ENCODE measurements at places on chromosomes 5 and 9.
A peak's percentile ranks its signal among the peaks of the same experiment; 100 is the strongest.

GRCh38 chr9:116907989-116908388 lies 220.9 kb downstream of the TRIM32 start:
- no peak for DNase-seq

GRCh38 chr5:97164846-97165245 lies 18.2 kb downstream of the RIOK2 start:
- no peak for DNase-seq

GRCh38 chr9:128216781-128217553 lies 13.8 kb downstream of the DNM1 start:
- DNase-seq, result no peak

GRCh38 chr5:35038891-35039290 lies 8.9 kb downstream of the AGXT2 start:
- DNase-seq, result no peak

DNA sequence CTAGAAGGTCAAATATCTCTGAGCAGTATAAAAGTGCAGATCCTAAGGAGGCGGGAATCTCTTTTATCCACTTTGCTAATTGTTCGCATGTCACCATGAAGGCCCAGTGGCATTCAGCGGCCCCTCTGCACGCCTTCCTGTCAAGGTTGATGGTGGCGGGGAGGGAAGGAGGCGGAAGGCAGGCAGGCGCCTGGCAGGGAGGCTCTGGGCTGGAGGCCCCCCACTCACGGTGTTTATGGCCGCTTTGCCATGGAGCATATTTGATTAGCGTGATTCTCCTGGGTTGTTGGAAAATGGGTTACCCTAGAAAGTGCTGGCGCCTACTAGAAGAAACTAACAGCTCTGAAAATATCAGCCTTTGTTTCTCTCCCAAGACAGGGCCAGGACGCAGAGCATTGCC lies 209.6 kb downstream of the FSTL4 start:
- DNase-seq, result no peak

GRCh38 chr9:137705443-137705863 lies 86.6 kb downstream of the EHMT1 start:
- peak; percentile 33 for DNase-seq

DNA sequence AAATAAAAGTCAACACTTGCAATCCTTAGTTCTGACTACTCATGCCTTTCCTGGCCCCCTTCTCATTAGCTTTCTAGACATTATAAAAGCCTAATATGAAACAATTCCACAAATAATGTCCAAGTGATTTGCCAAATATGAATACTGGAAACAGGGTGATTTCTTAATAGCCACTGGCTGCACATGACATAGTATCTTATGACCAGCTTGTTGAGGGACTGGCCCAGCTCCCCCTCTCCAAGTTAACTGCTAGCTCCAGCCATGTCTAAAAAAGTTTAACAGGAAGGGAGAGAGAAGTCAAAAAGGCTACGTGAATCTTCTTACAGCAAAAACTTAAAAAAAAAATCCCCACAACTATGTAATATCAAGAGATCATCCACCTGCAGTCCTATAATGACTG lies 1.5 kb downstream of the CERT1 start:
- no peak for DNase-seq

DNA sequence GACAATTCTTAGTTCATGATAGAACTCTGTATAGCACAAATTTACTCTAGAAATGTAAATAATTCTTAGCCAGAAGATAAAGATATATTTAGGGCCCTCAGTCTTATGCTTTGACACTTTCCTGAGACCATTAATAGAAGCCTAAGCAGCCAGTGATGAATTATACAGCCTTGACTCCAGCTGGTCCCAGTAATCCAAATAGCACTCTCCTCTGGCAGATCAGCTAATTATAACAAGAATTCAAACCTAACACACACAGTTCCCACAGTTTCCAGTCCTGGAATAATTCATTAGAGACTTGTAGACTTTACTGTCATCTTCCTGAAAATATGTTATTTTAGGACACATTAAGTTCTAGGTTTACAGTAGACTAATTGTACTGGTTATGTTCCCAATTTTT lies 50.4 kb downstream of the SHOC1 start:
- DNase-seq, result no peak

GRCh38 chr9:115794921-115795475 lies 358.6 kb upstream of the PAPPA start:
- no peak for DNase-seq

DNA sequence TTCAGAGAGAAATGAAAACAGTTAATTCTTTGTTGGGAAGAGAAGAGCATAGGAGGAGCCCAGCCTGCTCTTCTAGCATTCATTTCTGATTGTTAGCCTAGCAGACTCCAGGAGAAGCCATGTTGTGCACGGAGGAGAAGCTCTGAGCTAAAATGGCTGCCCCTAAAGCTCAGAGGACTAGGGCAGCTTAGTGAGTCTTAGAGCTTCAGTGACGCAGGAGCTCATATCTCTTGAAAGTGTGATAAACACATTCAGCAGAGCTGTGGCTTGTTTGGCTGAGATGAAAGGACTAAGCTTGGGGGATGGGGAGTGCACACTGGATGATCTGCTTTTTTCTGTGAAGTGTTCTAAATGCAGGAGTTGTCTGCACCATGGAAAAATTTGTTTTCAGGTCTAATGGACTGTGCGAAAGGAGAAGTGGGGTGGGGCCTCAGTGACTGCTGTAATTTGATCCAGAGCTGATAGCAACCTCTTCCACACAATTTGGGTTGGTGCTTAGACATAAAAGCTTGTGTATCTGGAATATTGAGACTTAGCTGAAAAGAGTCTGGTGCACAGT lies 58.5 kb downstream of the ZNF462 start:
- no peak for DNase-seq

DNA sequence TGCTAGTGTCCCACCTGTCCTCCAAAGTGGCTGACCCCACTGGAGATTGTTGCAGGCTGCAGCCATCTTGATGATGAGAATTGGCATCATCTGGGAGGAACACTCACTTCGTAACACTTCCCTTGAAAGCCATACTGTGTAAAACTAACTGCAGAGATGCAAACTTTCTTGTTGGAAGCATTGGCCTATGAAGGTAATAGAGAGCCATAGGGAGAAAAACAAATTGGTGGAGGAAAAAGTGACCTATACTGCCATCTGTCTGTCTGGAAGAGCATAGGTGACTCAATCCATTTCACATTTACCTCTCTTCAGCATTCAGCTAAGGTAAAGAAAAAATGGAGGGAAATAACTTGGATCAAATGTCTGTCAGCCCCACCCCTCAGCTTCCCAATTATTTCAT lies 473.4 kb downstream of the NTRK2 start:
- DNase-seq, result peak; percentile 1

DNA sequence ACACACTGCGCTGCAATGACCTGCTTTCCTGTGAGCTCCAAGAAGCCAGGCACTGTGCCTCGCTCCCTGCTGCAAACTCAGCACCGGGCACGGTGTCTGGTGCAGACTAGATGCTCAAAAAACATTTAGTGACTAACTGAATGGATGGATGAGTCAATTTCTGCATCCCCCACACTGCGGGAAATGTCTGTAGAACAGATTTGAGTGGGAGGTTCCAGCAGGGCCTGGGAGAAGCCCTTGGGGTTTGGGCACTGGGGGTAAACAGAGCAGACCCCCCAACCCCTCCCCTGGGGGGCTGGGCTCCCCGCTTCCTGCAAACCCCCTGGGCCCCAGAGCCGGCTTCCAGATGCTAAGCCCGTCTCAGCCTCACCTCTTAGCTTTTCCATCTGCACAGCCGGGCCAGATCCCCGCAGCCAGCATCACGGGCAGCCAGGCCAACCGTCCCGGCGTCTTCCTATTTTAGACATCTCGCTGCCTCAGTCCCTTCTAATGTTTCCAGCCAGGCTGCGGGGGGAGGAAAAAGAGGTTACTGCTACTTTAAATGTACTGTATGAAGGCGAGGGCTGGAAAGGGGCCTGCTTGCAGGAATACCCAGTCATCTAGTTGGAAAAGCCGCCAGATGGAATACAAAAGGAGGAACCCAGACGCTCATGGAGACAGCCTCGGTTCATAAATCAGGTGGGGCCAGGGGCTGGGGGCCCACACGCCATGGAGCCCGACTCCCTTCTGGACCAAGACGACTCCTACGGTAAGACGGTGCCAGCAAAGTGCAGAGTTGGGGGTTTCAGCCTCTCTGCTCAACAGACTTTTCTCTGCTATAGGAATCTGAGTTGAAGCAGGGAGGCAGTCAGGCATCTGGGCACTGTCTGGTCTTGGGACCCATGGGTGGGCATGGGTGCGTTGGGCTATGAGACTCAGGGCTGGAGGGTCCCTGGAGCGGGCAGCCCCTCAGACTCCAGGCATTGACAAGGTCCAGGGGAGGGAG lies 67.1 kb upstream of the GGTA1 start:
- DNase-seq, result no peak

DNA sequence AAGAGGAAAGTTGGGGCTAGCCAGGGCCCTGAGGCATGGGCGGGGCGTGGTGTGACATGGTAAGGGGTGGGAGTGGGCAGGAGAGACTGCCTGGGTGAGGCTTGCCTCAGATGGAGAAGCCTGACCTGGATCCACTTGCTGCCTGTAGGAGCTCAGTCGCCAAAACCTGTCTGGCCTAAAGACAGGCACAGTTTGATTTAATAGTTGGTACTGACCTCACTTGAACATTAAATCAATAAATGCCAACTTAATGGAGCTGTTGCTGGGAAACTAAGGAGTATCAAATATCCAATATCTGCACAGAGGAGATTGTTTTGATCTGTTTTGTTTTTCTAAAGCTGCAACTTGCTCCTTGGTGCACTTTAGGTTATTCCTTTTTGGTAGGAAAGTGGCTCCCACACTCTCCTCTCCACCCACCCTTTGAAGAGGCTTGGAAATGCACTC lies 86.4 kb downstream of the RCL1 start:
- DNase-seq, result no peak

DNA sequence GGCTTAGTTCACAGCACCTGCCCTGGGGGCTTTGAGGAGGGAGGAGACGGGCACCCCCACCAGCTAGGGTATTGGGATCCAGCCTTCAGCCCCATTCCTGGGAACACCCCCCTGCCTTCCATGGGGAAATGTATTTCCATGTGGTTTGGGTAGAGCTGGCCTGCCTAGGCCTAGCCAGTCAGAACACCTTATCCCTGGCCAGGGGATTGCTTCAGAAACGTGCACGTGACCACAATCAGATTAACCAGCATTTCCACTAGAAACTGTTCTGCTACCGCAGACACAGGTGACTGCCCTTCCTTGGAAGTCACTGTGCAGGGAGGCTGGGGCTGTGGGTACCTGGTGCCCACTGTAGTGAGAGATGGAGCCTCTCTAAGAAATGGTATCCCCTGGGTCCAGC lies 14.0 kb downstream of the BBLN start:
- DNase-seq, result no peak

DNA sequence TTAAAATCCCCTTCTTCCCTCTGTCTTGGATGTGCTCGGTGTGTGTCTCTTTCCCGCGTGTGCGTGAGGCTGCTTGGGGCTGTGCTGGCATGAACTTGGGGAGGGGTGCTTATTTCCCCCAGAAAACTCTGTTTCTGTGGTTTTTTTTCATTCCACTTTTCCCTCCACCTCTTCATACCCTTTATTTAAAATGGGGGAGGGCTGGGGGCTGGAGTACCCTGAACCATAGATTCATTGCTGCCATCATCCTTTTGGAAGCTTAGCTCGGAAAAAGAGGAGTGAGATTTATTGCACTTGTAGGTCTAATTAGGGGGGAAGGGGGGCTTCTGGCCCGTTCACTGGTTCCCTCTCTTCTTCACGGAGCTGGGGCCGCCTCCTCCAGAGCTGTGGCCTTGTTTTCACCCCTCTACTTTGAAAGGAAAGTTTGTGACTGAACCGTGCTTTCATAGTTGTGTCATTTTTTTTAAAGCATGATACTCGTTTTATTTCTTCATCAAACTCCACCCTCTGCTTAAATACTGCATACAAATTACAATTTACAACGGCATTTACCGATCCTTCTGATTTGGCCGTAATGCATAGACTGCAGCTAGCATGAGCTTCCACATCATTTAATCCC lies 2.9 kb downstream of the NR2F1 start:
- DNase-seq, result no peak

DNA sequence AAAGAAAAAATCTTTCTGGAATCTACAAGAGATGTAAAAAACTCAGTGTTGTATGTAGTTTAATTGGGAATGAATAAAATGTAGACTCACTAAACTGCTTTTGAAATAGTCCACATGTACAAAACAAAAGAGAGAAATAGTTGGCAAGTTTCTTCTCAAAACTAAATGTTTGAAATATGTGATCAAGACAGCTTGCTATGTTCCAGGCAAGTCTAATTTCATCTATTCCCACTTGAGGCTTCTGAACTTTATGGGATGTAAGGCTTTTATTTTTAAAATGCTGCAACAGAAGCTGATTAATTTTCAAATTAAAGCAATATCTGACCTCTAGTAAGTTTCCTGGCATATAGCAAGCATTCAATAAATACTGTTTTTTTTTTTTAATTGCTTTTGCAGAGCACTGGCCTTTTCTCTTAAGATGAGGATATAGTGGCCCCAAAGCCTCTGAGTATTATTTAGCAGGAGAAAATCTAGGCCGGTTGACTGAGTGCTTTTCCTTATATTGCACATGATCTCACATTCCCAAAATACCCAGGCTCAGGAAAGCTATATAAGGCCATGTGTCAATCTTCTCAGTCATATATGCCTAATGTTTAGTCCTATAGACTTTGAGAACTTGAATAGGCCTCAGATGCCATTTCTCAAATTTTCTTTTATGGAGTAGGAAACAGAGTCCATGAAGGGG lies 183.2 kb downstream of the NTRK2 start:
- DNase-seq, result no peak

GRCh38 chr5:175797521-175798038 lies 73.8 kb upstream of the CPLX2 start:
- no peak for DNase-seq

Measured in activated CD4-positive, alpha-beta T cell treated with anti-CD3 and anti-CD28 coated beads, Interleukin-2, Interleukin-4, amounts not matched to agents 100 ng/mL and 50 ng/mL, durations not matched to agents 16 hours and 8 hours (primary cell).